ENCODE measurements at places on chromosomes 11 and 22.

DNA sequence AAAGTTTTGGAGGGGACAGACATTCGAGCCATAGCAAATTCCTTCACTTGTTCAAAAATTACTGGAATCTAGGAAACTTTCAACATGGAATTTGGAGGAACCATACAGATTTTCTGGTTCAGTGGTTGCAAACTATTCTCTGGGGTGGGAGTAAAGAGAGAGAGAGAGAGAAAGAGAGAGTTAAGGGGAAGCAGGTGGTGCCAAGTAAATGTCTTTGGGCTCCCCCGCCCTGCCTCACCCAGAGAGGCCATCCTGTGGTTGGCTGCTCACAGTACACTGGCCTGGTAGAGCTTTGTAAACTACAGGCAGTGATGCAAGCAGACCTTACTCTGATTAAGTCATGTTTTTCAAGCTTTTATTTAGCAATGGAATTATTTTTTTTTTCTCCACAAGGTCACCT lies 82.6 kb downstream of the ADAMTS15 start:
- DNase-seq = no peak

GRCh38 chr11:43941257-43941994 lies 1.0 kb upstream of the C11orf96 start:
- DNase-seq = no peak

DNA sequence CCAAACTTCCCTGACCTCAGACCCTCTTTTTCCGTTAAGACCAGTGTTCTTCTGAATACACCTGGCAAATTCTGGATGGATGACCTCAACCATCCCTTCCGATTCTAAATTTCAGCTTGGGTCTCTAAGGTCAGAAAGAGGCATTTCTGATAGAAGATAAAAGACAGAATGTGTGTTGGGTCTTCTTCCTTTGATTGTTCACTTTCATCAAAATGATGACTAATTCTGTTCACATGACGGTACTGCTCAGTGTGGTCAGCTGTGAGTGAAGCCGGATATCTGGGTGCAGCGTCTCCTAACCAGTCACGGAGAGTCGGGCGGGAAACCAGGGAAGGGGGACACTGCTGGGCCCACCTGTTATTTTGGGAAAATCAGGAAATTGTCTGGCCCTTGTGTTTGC lies 151.6 kb upstream of the NAV2 start:
- DNase-seq = no peak

DNA sequence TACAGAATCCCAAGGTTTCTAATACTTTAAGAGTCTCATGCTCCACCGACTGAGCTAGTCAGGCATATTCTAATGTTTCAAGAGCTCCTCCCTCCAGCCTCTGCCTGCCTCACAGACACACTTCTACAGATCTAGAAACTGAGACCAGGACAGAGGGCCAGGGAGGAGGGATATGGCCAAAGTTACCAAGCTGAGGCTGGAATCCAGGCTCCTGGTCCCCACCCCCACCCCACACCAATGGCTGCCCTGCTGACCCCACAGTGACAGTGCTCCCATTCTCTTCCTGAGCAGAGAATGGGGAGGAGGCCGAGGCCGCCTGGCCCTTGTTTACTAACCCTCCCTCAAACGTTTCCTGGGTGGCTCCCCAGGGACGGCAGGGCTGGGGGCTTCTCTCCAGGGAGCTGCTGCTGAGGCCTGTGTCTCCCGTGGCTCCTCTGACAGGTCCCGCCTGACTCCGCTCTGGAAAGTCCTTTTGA lies 2.2 kb downstream of the PLEKHB1 start:
- DNase-seq = no peak

DNA sequence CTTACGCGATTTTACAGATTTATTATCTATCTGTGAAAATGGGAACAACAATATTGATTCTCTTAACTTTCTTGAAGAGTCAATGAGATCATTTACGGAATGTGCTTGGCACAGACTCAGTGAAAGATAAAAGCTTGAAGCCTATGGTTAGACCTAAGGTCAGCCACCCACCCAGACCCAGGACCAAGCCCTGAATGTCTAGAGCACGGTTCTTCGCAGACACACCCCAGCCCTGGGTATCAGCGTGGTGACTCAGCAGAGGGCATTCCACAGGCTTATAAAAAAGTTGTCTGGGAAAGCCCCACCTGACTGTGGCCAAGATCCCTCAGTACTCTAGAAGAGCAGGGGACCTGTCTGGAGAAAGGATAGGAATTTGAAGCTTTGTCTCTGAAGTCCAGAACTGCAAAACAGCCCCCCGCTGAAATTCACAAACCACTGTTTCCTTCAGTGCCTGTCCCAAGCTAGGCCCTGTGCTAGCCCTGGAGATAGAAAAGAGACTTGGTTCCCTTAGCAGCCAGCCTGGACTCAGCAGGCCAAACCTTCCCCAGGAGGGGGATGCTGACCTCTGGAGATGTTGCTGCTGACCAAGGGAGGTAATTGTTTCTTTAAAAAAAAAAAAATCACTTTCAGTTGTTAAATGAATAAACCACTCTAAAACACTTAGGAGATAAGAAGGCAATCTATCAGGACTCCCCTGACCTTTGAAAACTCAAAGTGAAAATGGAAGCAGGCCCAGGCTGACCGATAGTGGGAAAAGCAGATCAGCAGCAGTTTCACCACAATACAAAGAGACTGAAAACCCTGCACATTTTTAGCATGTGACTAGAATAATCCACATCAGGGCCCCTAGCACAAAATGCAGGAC lies 114.0 kb downstream of the ABTB2 start:
- DNase-seq = no peak

GRCh38 chr11:102761646-102762238 lies 18.7 kb downstream of the MMP10 start:
- no peak for DNase-seq

DNA sequence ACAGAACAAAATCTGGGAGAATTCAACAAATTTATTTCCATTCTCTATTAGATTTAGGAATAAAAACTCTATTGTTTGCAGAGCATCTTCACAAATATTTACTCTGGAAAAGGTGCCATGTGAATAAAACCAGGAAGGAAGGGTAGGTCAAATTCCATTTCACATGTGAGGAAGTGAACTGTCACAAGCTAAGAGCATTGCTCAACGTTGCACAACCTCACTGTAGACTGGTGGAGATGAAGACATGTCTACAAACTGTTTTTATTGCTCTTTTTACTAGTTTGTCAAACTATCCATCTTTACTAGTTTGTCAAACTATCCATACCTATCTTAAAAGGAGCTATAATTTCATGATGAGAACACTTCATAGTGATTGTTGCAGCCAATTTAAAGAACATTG lies 236.4 kb downstream of the CNTN5 start:
- no peak for DNase-seq

- DNase-seq = no peak
Measured at GRCh38 chr11:19872512-19873145, 160.0 kb downstream of the NAV2 start.

DNA sequence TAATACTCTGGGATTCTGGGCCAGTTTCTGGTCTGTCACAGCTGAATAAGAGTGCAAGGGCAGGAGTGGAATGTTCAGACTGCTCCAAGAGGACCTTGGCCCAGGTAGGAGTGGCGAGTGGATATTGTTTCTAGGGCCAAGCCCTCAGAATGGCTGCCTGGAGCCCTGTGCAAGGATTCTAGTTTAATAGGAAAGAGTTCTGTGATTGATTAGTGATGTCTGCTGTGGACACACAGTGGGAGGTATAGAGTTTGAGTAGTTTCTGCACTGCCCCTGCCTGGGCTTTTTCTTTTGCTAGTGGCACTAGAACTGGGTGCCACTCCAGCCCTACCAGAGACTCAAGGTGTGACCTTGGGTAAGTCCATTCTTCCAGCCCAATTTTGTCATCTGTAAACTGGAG lies 9.7 kb upstream of the MPPED1 start:
- no peak for DNase-seq

DNA sequence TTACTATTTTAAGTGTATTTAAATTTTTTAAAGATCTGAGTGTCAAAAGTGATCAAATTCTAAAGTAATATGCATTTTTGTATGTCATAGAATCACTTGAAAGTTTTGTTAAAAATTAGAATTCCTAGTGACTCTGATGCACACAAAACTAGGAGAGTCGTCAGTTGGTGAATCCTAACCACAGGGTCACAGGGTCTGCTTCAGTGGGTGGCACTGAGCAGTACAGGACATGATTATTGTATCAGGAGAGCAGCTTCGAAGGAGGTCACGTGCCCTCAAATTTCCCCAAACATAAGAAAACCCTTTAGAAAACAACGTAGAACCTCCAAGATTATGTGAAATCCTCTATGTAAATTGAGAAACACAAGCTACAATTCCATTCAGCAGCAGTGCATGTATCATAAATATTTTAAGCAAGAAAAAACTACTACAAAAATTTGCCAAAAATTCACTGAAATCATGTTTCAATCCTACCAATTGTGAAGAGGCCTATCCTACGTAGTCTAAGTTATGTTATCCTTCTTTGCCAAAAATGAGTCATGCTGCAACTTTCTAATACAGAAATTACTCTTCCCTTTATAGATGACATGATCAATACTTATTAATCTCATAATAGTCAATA lies 323.6 kb downstream of the AASDHPPT start:
- no peak for DNase-seq

DNA sequence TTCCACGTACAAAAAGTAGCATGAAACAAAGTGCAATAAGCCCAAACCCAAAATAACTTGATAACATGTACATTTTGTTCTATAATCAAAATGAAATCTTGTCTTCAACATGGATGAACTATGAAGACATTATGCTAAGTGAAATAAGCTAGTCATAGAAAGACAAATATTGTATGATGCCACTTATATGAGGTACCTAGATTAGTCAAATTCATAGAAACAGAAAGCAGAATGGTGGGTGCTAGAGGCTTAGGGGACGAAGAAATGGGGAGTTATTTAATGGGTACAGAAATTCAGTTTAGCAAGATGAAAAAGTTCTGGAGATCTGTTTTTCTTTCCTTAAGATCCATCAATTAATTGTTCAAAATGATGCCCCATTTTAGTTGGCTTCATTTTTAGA lies 7.5 kb downstream of the PGM2L1 start:
- no peak for DNase-seq

GRCh38 chr11:74751303-74751702 lies 2.7 kb downstream of the RNF169 start:
- no peak for DNase-seq

DNA sequence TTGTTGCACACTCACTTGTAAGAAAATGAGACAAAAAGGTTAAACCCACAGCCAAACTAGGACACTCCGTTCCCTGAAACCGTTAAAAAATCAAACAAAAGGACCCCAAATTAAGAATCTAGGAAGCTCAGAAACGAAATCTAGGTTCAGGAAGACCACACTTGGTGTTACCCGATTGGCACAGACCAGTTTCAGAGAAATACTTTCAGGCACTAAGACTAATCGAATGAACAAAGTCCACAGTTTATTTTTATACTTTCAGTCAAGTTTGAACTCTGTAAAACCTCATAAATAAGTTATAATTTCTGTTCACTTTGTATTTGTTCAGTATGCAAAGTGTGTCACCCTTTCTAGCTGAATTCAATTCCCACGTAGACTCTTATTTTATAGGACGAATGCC lies 38.8 kb upstream of the TTC12 start:
- no peak for DNase-seq

GRCh38 chr11:8090756-8091155 lies 9.7 kb downstream of the TUB start:
- no peak for DNase-seq

GRCh38 chr11:16392616-16393015 lies 36.3 kb upstream of the SOX6 start:
- no peak for DNase-seq

DNA sequence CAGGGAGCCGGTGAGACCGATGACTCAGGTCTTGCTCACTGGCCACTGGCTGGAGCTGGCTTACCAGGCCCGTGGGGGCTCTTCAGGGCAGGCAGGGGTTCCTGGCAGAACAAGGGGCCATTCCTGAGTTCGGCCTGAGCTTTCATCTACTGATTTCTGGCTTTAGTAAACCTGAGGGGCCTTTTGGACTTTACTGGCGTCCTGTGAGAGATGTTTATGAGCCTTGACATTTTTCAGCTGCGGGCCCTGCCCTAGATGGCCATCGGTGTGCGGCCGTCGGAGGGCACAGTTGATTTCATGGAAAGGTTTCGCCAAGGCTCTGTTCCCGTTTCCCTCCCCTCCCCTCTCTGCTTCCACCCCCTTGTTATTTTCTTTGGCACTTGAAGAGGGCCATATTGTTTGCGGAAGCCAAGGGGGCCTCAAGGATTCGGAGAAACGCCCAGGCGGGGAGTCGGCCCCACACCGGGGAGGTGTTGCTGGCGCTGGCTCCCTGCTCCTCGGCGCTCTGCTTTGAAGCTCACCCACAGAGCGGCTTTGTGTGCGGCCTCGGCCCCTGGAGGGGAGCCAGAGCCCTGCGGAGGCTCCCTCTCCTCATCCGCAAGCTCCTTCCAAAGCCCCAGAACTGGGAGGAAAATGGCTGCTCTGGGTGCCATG lies 17.7 kb downstream of the ELF5 start:
- no peak for DNase-seq

DNA sequence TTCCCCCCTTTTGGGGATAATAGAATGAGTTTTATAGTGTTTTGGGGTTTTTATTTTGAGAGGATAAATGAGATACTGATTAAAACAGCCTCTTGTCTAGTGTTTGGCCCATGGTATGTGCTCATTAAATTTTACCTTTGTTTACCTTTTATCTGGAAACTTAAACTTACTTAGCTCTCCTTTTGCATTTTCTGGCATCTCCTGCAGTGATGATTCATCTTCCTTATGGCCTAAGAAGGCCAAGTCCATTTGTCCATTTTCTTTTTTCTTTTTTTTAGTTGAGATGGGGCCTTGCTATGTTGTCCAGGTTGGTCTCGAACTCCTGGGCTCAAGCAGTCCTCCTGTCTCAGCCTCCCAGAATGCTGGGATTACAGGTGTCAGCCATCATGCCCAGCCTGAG lies 156.3 kb downstream of the COMMD9 start:
- no peak for DNase-seq

- no peak for DNase-seq
Measured at GRCh38 chr11:42066113-42066512, 606.7 kb upstream of the LRRC4C start.

- no peak for DNase-seq
Measured at GRCh38 chr22:34971456-34971855, 94.5 kb upstream of the ISX start.

GRCh38 chr11:94675239-94675638 lies 92.9 kb upstream of the AMOTL1 start:
- DNase-seq = no peak

DNA sequence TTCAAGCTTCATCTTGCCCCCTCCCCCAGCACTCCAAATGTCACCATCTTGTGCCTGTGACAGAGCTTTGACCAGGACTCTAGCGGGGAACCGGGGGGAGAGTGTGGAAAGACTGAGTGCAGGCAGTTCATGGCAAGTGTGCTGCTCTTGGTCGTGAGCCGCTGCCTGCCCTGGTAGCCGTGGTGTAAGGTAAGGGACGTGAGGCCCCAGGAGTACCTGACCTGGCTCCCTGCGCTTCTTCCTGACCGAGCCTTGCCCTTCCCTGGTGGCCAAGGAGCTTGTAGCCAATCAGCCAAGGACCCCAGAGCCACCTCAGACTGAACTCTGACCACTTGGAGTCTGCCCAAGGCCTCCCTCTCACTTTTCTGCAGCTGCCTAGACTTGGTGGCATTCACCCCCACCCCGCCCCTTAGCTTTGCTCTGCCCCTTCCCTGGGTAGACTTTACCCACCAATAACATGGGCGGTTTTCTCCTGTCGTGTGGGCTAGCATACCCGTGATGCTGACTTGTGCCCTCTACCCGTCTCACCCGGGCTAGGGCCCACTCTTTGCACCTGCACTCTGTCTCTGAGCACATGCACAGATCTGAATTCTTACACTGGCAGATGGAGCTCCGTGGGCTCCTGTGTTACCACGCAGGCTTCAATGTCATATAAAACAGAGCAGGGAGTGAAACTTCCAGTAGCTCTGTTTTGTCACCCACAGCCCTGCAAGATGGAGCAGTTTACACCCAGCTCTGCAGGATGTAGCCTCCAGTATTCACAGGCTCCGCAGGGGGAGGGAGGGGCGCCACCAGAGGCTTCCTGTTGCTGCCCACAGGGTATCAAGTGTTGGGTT lies 1.5 kb downstream of the DGKZ start:
- peak; percentile 57 for DNase-seq
